NCI-H2171 (cell line): ENCODE measurements at places on chromosomes 5 and 9.

DNA sequence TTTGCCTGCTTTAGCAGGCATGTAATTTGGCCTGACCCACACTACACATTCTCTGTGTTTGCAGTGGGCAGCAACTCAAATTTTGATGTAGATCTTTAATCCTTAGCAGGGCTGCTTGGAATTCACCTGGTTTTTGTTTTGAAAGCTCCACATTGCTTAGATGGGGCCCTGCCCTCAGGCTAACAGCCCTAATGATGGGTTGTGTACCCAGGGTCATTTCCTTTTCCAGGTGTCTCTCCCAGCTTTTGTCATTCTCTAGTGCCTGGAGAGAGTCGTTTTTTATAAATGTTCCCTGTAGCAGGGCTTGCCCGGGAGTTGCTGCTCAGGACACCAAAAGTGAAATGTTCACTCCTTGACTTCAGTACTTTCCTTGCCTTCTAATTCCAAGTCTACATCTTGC, 126.3 kb downstream of the TRIO start:
- no peak for DNase-seq

- no peak for DNase-seq
Observed at GRCh38 chr9:77946296-77946695, 85.3 kb downstream of the GNAQ start.

DNA sequence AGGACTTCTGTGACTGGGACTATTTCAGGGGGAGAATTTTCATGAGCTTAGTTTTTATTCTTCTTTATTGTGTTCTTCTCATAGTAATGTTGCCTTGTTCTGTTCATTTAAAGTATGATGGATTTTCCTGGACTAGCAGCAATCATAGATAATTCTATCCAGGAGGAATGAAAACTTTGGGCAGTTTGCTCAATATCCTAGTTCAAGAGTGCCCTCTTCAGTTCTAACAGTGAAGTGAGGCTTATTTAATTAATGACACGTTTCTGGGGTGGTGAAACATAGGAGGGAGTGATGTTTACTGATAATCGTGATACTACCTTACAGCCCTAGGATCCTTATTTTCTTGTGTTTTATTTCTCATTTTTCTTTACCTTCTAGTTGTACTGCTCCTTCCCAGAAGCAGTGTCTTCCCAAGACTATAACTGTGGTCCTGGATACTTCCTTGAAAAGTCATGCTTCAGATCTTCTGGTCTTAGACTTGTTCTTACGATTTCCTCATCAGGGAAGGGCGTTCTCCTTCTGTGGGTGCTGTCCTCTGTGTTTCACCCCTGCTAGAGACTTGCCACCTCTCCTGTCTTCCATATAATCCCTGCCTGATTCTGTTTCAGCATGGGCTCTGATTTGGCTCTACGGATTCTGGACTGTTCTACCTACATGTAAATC, 57.4 kb downstream of the CFAP95 start:
- peak; percentile 26 for DNase-seq

DNA sequence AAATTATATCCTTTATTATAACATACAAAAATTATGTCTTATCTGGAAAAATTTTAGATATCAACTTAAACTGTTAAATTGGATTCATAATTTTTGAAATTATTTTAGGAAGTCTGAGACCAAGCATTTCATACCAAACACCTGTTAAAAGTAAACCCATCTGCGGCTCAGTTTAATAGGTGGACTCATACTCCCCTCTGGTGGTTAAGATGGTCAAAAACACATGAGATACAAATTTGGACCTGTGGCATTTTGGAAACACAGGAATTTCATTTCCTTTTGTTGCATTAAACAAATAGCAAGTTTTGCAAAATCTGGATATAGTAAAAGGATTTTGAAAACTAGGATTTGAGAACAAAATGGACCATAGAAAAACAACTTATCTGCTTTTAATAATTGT, 53.7 kb downstream of the RGMB start:
- peak; percentile 7 for DNase-seq

- DNase-seq = no peak
Observed at GRCh38 chr9:105968811-105969466, 274.6 kb downstream of the TMEM38B start.

GRCh38 chr9:121637713-121638220, 13.7 kb upstream of the DAB2IP start:
- peak; percentile 66 for DNase-seq

GRCh38 chr5:19745247-19745646, 242.8 kb downstream of the CDH18 start:
- no peak for DNase-seq

DNA sequence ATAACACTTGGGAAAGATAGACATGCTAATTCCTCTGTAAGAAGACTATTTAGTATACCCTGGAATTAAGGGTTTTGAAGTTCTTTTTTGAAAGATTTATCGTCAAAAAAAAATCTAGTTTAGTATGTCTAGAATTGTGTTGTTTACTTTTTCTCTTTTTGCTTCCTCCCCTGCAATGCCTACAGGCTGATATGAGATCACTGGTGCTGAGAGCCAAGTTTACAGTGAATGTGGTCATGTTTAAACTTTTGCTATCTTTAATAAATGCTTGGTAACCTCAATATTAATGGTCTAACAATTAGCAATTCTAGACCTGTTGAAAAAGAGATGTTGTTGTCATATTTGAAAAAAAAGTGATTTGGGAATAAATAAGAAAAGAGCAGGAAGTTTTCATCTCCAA, 86.1 kb downstream of the CWC27 start:
- no peak for DNase-seq

- DNase-seq = no peak
Observed at GRCh38 chr9:33506626-33507370, 17.3 kb upstream of the ANKRD18B start.

DNA sequence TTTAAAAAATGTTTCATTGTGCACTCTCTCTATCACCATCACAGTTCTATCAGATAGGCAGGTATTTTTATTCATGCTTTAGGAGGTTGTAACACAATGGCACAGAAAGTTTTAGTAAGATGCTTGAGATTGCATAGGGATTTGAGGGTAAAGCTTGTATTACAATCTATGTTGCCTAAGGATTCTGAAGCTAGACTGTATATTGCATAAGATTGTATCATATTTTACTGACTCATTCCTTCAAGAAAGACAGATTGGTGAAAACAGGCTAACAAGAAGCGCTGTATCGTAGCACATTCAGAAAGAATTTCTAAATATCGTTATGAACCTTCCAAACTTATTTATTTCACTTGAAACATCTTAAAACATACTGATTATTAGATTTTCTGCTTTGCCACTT, 577.7 kb downstream of the EBF1 start:
- DNase-seq = no peak
